ENCODE measurements at places on chromosomes 3 and 15.

DNA sequence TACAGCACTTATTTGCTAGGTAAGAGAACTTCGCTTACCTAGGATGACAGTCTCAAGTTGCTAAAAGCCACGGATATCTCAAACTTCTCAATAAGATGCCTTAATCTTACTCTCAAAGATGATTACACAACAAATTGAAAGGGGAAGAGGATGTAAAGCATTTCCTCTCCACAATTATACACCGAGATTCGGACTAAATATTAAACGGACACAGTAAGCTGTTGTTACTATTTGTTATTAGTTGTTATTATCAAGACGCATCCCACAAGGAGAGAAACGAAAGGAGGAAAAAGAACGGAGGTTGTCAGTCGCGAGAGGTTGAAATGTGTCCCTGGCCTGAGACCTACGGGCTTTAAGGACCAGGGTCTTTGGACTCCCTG lies 660 bp downstream of the ZNF106 start:
- no peak for DNase-seq

GRCh38 chr15:57190208-57190607 lies 186.1 kb upstream of the CGNL1 start:
- DNase-seq, result no peak

GRCh38 chr15:67543348-67543718 lies 830 bp downstream of the MAP2K5 start:
- DNase-seq, result no peak

DNA sequence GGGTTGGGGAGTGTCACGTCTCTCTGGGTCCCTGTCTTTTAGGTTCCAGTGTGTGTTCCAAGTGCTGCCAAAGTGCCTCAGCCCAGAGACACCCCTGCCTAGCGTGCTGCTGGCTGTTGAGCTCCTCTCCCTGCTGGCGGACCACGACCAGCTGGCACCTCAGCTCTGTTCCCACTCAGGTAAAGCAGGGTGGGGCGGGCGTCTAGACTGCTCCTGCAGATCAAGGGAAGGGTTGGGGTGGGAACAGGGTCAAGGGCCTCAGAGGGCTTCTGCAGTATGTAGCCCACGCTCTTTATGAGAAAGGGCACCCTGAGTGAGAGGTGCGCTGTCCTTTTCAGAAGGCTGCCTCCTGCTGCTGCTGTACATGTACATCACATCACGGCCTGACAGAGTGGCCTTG lies 17.2 kb downstream of the ATRIP start:
- no peak for DNase-seq

GRCh38 chr15:49723981-49724380 lies 103.1 kb downstream of the DTWD1 start:
- DNase-seq, result no peak

DNA sequence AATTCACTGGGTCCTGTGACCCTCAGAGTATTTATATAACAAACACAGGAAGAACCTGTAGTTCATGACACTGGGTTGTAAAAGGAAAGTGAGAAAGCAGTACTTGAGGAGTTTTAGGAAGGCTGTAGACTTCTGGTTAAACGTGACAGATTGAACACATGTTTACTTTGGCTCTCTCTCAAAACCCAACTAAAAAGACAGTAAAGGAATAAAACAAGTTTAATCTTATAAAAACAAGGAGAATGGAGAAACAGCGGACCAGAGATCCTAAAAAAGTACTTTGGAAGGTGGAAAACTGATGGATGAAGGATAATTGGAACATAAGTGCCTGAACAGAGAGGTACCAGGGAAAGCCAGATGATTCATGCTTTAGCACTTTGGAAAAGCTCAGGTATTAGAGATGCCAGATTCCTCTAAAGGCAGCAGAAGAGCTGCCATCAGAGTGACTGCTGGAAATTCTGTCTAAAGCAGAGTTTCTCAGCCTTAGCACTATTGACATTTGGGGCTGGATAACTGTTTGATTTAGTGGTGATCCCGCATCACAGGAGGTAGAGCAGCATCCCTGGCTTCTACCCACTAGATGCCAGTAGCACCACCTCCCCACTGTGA lies 182.9 kb upstream of the RORA start:
- no peak for DNase-seq

GRCh38 chr3:182258538-182259177 lies 534.6 kb upstream of the ATP11B start:
- DNase-seq, result no peak

DNA sequence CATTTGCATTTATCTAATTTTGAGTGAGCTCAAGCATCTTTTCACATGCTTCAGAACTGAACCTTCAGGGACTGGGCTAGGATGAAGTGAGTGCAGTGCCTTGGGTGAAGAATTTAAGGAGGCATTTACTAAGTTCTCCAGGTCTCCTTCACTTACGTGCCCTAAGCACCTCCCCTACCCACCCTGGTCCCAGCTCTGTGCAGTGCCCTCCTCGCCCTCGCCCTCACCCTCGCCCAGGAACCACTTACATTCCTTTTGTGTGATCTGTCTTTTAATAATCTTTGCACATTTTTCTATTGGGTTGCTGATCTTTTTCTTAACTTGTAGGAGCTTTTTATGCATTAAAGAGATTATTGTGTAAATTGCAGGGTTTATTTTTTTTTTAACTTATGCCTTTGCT lies 322.6 kb downstream of the THSD4 start:
- no peak for DNase-seq

DNA sequence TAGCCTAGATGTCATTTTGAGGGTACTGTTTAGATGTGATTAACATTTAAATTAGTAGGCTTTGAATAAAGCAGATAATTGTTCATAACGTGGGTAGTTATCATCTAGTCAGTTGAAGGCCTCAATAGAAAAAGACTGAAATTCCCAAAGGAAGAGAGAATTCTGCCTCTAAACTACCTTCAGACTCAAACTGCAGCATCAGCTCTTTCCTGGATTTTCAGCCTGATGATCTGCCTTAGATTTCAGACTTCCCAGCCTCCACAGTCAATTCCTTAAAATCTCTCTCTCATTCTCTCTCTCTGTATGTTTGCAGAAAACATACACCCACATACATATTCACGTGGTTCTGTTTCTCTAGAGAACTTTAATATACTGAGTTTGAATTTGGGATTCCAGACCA lies 58.0 kb upstream of the MBNL1 start:
- DNase-seq, result no peak

DNA sequence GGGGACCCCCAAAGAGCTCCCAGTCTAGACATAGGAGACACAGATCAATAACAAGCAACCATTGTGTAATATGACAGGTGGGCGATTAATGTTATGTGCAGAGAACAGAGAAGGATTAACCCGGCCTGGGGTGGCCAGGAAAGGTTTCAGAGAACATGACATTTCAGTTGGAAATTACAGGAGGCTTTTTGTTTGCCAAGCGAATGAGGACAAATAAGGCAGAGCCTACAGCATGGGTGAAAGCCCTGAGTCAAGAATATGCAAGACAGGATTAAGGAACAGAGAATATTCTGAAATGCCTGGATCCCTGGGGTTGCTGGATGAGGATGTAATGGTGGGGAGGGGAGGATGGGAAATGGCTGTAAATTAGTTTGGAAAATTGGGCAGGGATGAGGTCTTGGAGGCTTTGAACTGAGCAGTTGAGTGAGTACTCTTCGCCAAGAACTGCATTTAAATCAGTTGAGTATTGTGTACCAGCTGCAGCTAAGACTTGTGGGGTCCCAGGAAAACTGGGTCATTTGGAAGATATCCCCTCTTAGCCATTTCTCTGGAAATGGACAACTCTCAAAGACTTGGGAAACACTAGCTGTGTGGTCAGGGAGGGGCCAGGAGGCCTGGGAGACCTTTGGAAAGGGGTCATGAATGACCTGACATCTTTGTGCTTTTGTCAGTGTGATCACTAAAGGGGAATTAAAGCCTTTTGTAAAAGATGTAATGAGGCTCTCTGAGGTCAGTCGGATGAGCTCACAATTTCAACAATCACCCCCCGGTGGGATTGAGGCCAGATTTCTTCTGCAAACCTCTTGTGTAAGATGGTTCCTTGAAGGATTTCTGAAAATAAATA lies 198.6 kb upstream of the NR2E3 start:
- no peak for DNase-seq

All from activated CD8-positive, alpha-beta memory T cell treated with anti-CD3 and anti-CD28 coated beads for 48 hours (primary cell).